Activated naive CD8-positive, alpha-beta T cell treated with anti-CD3 and anti-CD28 coated beads, Interleukin-2, amount 10 ng/mL, durations not matched to agents 7 days and 5 days (primary cell): ENCODE measurements at places on chromosomes 2 and 18.

GRCh38 chr2:204108781-204109295, 172.3 kb downstream of the ICOS start:
- no peak for DNase-seq

DNA sequence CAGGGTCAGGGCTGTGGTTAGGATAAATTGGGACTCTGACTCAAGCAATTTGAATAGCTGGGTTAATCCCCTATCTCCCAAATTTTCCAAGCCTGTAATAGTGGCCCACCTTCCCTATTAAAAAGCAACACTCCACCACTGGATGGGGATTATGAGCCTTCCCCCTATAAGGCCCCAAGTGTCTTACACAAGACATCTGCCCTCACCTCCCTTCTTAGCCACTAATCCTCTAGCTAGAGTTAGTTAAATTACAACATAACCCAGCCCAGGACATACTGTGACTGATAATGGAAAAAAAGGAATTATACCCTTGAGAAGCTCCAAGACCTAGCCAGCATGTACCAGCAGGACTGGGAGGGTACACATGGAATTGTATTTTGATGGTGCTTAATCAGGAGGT, 190.4 kb downstream of the NRP2 start:
- no peak for DNase-seq

DNA sequence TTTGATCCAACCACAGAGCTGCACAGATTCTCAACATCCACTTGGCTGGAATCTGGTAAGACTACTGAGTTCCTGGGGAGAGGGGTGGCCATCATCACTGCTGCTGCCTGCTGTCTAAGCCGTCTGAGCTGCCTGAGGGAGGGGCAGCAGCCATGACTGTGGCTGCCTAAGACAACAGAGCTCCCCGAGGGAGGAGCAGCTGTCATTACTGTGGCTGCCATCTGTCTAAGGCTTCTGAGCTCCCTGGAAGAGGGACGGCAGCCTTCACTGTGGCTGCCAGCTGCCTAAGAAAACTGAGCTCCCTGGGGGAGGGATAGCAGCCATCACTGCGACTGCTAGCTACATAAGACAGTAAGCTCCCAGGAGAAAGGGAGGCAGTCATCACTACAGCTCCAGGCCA, 584.4 kb downstream of the NR4A2 start:
- DNase-seq: no peak

DNA sequence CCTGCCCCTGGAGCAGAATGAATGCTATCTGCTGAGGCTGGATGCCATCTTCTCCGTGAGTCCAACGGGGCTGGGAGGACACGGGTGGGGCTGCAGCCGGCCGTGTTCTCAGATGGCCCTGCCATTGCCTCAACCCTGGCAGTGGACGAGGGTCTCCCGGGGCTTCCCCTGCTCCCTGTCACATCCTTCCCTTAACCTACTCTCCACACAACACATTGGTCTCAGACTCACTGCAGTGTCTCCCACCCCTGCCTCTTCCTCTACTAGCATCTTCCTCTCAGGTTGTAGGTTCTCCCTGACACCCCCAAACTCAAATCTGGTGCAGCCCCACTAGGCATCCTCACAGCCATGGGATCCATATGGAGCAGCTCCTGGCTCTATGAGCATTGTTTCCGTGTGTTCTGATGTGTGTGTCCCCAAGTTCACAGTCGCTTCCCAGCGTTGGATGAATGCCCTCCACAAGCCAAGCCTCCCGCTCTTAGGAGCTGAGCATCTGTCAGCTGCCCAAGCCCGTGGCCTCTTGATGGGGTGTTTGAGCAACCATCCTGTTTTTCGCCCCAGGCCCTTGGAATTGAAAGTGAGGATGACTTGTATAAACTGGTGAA, 27.8 kb downstream of the OTOF start:
- DNase-seq: no peak

- no peak for DNase-seq
These were observed 182.3 kb downstream of the RDH14 start for GRCh38 chr2:18378020-18378653.

GRCh38 chr2:2856723-2857415, 520.7 kb downstream of the EIPR1 start:
- no peak for DNase-seq

DNA sequence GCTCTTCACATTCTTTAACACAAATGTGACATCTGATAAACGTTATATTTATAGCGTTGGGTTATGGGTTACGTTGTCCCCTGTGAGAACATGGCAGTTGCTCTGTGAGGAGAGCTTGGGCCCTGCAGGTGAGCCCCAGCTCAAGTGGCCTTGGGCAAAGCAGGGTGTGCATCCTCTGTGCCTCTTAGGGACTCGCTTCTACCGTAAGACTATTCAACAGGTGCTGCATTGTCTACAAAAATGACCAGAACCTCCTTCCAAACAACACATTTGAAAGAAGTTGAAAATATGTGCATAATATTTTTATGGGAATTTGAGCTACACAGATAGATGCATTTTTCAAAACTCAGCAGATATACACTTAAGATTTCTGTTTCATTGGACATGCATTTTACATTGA, 16.4 kb upstream of the CHMP1B start:
- no peak for DNase-seq

DNA sequence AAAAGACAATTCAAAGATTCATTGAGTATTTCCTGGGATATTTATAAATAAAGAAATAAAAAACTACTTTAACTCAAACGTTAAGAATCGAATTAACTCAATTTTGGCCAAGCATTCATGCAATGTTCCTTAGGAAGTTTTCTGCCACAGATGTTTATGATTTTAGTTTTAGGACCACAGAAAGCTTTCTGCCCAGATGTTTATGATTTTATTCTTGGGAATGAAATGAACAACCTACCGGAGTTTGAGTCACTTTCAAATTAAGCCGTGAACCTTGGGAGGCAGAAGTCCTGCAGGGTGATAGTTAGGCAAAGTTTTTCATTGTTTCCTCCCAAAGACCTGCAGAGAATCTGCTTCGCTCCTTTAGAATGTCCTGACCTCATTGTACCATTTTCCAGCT, 34.7 kb upstream of the MBP start:
- DNase-seq: no peak

- no peak for DNase-seq
These were observed 695.7 kb downstream of the TDRD15 start for GRCh38 chr2:21819454-21819853.

DNA sequence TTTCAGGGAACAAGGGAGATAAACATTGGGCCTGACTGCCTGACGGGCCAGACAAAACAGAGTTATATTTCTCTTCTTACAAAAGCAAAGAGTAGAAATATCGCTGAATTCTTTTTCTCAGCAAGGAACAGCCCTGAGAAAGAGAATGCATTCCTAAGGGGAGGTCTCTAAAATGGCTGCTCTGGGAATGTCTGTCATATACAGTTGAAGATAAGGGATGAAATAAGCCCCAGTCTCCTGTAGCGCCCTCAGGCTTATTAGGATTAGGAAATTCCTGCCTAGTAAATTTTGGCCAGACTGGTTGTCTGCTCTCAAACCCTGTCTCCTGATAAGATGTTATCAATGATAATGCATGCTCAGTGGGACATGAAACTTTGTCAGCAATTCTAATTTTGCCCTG, 134.9 kb upstream of the CNTNAP5 start:
- DNase-seq: no peak
